ENCODE measurements at places on chromosomes 2 and 18.

- no peak for DNase-seq
These were observed 140.5 kb downstream of the TPO start for GRCh38 chr2:1553671-1554295.

DNA sequence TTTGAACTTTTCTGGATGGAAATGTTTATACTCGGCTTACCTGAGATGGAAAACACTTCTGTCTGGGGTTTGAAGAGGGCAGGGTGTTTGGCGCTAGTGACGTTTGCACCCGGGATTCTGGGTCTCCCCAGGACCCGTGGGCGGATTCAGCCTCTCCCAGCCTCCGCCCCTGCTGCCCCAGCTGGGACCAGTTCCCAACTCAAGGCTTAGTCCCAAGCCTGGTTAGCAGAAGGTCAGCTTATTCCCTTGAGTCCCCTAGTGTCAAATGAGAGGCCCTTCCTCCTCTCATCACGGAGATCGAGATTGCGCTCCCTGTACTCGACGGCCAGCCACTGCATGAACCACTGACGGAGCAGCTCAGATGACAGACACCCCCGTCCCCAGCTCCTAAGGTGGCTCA lies 123.2 kb downstream of the RTP5 start:
- DNase-seq = no peak

- DNase-seq = peak; percentile 44
These were observed 122.7 kb downstream of the COL6A3 start for GRCh38 chr2:237291138-237291792.

GRCh38 chr2:119158563-119159347 lies at the start of gene C1QL2:
Gene C1QL2, minus strand, starts transcription at chr2:119158751. Its CDS starts 482 bp downstream, at chr2:119158269.
- no peak for DNase-seq

- DNase-seq = peak; percentile 88
These were observed 23.0 kb downstream of the CYTIP start for GRCh38 chr2:157420771-157421323.
